Cardiac atrium fibroblast (primary cell): ENCODE measurements at places on chromosomes 5 and 9. TPM values are rescaled to one million over a fixed set of nuclear protein-coding genes. Genes with fewer than 3 reads are reported as not detected.

HMCN2 gene
- total RNA-seq: not detected in 2 replicates

LHX6 gene
- total RNA-seq: 1.8 TPM in 1 of 2 replicates, not detected in the other

PCDH1 gene
- total RNA-seq: 14.8 and 18.3 TPM in 2 replicates

PCDHA1 gene
- total RNA-seq: not detected in 2 replicates

TUBB4B gene
- 223 and 269 TPM in 2 replicates for total RNA-seq

FREM1 gene
- total RNA-seq: under 0.01 and 0.16 TPM in 2 replicates

PRDM9 gene
- total RNA-seq: not detected in 2 replicates

CLIC3 gene
- total RNA-seq: 4.7 and 16.8 TPM in 2 replicates

CNTNAP3 gene
- total RNA-seq: 2.6 and 6.7 TPM in 2 replicates

MEIKIN gene
- total RNA-seq: not detected in 2 replicates

STK32A gene
- under 0.01 and 0.18 TPM in 2 replicates for total RNA-seq

SOX30 gene
- not detected in 2 replicates for total RNA-seq

KIF20A gene
- 14.6 and 15.9 TPM in 2 replicates for total RNA-seq

ENHO gene
- total RNA-seq: 1.6 TPM in 1 of 2 replicates, not detected in the other

SH3TC2 gene
- total RNA-seq: 4.9 and 7.4 TPM in 2 replicates

TAF1L gene
- not detected in 2 replicates for total RNA-seq

TNFSF8 gene
- total RNA-seq: not detected in 2 replicates

QRFP gene
- total RNA-seq: not detected in 2 replicates

MACROH2A1 gene
- 97.7 and 128 TPM in 2 replicates for total RNA-seq

PCDHB10 gene
- total RNA-seq: 0.16 and 0.18 TPM in 2 replicates

ACTBL2 gene
- total RNA-seq: 0.16 and 0.54 TPM in 2 replicates

LCN9 gene
- not detected in 2 replicates for total RNA-seq
